ENCODE measurements at places on chromosomes 16 and 17.

DNA sequence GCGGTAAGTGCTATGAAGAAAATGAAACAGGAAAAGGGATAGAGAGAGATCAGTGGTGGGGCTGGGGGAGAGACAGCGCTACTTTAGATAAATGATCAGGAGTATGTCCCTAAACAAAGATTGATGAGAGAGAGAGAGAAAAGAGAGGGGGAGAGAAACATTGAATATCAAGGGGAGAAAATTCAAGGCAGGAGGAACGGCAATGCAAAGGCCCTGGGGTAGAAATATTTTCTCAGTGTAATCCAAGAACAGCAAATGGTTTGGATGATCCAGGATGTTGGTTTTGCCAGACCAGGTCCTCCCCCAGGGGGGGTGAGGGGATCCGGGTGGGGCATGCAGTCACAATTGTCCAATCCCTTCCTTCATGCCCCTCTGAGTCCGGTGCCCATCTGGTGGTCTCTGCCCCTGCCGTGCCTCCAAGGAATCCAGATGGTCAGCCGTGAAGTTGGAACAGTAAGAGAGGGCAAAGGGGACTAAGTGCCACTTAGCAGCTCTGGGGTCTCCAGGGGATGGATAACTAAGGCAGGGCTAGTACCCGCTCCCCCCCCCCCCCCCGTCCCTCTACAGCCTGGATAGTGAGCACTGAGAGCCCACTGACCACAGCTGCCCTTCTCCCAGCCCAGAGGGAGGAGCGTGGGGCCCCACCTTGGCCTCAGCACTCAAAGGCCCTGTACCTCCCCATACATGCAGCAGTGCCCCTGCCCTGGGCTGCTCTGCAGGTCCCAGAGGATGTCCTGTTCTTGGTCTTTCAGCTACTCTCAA, 43.7 kb downstream of the TMEM132E start:
- no peak for DNase-seq

DNA sequence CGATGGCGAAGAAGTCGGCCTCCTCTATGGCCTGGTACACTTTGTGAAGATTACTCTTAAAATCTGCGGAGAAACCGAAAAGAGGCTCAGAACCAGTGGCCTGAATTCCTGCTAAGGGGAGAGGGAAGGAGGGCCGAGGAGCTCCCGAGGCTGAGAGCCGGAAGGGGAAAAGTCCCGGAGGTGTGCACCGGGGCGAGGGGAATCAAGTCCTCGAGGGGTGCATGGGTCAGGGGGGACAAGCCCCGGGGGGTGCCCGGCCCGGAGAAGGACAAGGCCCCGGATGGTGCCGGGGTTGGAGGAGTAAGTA, 495 bp downstream of the PARN start:
- no peak for DNase-seq

DNA sequence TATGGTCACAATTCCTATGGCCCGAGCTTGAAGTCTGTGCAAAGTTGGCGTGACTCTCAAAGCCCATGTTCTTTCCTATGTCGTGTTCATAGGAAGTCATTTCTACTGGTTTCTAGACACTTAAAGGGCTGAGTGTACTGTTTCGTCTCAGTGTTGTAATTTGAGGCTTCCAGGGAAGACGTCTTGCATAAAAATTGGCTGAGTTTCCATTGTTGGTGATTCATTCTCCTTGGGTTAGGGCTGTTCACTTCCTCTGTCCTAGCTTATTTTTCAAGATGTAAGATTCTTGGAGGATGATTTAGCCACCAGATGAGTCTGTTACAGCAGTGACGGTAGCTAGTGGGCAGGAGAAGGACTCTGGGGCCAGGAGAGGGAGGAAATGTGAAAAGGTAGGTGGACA, 43.1 kb downstream of the PIK3R5 start:
- no peak for DNase-seq

DNA sequence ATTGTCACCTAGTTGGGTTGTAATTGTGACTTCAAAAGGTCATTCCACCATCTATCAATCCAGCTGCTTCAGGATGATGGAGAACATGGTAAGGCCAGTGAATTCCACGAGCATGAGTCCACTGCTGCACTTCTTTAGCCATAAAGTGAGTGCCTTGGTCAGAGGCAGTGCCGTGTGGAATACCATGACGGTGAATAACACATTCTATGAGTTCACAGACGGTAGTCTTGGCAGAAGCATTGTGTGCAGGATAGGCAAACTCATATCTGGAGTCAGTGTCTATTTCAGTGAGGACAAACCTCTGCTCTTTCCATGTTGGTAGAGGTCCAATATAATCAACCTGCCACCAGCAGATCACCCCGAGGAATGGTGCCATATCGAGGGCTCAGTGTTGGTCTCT, 650.9 kb downstream of the KCNJ2 start:
- no peak for DNase-seq

- no peak for DNase-seq
These were observed 234.7 kb upstream of the IRX3 start for GRCh38 chr16:54521327-54521726.
